ENCODE measurements at places on chromosomes 16 and 17.

DNA sequence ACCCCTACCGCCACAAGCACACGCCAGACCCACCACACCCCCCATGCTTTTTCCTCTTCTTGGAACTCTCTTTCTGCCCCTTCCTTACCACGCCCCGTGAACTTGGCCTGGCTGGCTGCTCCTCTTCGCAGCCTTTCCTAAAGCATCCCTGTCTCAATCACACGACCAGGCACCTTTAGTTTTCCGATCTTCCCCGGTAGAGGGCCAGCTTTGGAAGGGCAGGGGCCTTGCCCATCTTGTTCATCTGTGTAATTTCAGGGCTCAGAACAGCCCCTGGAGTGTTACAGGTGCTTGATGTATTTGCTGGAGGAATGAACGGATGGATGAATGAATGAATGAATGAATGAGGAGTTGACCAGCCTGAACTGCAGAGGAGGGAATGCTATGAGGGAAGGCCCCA lies 3.7 kb downstream of the SPPL2C start:
- DNase-seq = no peak

GRCh38 chr17:75737133-75737962 lies 16.1 kb downstream of the ITGB4 start:
- DNase-seq = no peak

DNA sequence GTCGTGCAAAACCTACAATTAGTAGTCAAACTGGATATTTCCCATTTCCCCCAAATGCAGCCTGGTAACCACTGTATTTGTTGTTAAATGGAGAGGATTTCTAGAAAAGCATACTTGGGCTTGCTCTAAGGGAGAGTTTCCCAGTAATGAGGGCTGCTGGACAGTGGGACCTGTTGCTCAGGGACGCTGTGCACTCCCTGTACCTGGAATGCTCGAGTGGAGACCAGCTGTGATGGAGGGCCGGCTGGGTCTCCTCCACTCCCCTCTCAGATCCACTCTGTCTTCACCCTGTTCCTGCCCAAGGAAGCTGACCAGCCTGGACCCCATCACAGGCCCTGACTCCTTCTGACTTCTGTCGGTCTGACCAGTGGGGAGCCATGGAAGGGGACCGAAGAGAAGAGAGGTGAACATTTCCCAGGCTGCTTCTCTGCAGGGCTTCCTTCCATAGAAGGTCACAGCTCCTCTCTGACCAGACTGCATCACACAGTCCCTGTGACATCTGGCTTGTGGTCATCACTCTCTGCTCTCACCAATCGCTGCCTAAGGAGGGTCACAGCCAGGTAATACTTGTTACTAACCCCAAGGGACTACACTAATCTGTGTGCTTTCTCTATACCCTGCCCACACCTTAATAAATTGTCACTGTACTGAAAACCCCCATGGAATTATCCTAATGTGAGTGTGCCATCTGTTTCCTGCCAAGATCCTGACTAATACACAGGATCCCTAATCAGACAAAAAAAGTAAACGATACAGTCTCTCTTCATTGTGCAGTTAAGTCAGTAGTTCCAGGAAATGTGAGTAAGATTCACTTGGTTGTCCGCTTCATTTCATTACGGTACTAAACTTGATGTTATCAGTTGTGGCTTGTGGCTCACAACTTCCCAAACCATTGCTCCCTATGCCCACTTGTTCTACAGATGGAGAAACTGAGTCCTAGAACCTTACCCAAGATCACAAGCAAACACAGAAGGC lies 102.4 kb downstream of the CCT6B start:
- DNase-seq = no peak

DNA sequence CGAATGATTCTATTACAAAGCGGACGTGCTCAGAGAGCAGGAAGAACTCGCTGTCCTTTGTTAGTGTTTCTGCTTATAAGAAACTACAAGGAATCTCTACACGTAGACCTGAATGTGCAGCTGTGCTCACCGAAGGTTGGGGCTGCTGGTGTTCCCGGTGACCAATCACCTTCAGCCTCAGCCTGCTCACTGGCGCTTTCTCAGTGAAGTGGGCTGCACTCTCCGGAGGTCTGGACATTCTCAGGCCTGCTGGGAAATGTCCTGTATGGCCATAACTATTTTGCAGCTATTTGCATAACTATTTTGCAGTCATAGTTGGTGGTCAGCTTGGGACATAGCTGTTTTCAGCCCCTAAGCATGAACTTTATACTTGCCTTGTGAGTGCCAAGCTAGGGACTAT lies 9.7 kb upstream of the CIAO3 start:
- no peak for DNase-seq

GRCh38 chr17:13509527-13509926 lies 92.2 kb downstream of the HS3ST3A1 start:
- DNase-seq = no peak

DNA sequence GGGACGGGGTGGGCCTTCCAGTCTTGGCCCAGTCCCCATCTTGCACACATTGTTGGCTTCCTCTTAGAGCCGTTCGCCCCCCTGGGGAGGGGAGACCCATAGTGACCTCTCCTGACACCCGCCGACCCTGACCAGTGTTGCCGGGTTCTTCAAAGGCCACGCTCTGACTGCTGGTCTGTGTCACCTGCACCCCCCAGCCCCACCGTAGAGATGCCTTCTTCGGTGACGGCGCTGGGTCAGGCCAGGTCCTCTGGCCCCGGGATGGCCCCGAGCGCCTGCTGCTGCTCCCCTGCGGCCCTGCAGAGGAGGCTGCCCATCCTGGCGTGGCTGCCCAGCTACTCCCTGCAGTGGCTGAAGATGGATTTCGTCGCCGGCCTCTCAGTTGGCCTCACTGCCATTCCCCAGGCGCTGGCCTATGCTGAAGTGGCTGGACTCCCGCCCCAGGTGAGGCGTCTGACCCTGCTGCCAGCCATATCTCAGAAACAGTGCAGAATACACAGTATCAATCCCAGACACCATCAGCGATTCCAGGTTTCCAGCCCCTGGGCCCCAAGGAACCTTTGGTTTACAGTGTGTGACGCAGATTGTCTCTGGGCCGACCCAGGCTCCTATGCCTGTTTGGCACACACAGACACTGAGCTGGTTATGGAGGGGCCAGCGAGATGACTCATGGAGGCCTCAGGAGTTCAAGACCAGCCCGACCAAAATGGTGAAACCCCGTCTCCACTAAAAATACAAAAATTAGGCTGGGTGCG lies 1.3 kb downstream of the SLC26A11 start:
- DNase-seq = no peak

DNA sequence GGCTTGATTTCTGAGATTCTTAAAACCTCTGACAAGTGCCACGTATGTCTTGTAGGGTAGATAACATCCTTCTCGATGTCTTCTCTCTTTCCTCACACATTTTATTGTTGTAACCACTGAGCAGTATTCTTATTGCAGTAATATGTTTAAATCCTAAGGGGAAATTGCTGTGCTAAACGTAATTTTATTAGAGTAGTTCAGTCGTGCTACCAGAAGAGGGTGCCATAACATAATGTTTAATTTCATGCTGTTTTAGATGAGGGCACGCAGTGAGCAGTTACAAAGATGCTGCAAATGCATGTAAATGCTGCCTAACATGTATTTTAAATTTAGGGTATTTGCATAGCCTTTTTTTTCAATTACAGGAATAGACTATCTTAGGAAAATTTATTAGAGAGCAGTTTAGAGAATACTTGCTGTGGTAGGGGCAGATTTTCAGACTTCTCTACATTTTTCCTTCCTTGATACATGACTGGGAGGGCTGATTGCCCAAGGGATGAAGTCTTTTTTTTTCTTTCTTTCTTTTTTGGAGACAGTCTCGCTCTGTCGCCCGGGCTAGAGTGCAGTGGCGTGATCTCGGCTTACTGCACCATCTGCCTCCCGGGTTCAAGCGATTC lies 51.7 kb downstream of the GAN start:
- DNase-seq = no peak

DNA sequence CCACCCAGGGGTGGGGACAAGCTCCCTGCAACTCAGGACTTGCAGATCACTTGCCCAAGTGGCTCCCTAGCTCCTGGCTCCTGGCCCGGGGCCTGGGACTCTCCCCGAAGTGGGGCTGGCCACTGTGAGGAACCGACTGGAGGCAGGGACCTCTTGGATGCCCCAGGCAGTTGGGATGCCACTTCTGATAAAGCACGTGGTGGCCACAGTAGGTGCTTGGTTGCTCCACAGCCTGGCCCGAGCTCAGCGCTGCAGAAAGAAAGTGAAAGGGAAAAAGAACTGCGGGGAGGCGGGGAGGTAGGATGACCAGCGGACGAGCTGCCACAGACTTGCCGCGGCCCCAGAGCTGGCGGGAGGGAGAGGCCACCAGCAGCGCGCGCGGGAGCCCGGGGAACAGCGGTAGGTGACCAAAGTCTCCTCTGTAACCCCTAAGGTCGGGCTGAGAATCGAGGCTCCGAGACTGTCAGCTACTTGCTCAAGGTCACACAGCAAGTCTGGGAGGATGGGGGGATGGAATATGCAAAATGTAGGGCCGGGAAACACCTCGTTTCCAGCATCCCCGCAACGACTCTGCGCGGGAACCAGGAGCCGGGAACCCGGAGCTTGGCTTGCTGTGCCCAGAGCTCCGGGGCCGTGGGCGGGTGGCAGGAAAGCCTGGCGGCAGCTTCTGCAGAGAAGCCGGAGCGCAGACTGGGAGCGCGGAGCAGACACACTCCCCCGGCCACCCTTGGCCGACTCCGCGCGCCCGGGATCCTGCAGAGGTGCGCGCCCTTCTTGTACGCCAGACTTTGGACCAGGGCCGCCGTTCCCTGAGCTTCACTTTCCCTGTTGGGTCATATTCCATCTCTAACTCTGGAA lies 1.9 kb downstream of the CIITA start:
- DNase-seq = no peak

- DNase-seq = no peak
These were observed 81.2 kb downstream of the C16orf95 start for GRCh38 chr16:87235810-87236515.

- DNase-seq = no peak
These were observed 35.5 kb upstream of the METTL16 start for GRCh38 chr17:2547176-2547575.

GRCh38 chr16:71410146-71410545 lies 31.7 kb downstream of the TLE7 start:
- no peak for DNase-seq

GRCh38 chr16:66344533-66345145 lies 21.9 kb upstream of the CDH5 start:
- DNase-seq = no peak

GRCh38 chr17:39178536-39178935 lies 12.6 kb upstream of the ARL5C start:
- DNase-seq = no peak

DNA sequence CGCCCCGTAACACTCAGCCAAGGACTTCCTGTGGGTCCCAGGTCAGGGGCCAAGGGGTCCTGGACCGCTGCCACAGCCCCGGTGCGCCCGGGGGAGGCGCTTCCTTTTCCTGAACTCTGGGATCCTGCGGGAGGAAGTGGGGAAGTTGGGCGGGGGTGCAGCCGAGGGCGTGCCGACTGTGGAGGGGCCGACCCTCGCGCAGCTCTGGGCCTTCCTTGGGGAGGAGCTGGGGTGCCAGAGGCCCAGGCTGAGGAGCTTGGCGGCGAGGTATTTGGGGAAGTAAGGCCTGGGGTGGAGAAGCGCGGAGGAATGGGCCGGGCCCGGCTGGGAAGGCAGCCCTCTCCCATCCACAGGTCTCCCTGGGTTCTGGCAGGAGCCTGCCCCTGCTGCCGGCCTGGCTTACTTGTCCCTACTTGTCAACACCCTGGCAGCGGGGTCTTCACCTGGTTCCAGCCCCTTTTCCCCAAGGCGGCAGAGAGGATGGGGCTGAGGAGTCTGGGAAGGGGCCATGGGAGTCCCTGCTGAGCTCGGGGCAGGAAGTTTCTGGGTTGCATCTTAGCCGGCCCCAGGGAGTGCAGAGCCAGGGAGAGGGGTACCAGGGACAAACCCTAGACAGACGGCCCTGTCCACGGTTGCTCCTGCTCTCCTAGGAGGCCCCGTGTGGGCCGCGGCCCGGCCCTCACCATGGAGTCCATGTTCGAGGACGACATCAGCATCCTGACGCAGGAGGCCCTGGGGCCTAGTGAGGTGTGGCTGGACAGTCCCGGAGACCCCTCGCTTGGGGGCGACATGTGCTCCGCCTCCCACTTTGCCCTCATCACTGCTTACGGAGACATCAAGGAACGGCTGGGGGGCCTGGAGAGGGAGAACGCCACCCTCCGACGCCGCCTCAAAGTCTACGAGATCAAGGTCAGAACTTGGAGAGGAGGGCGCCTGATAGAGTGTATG lies 1.7 kb downstream of the TBKBP1 start:
- no peak for DNase-seq

- DNase-seq = no peak
These were observed 21.9 kb upstream of the RAI1 start for GRCh38 chr17:17659340-17659739.

GRCh38 chr17:75724016-75725003 lies 3.1 kb downstream of the ITGB4 start:
- DNase-seq = no peak

GRCh38 chr17:70675070-70675590 lies 505.8 kb downstream of the KCNJ2 start:
- no peak for DNase-seq

GRCh38 chr17:75759457-75759856 lies 5.5 kb downstream of the GALK1 start:
- no peak for DNase-seq

DNA sequence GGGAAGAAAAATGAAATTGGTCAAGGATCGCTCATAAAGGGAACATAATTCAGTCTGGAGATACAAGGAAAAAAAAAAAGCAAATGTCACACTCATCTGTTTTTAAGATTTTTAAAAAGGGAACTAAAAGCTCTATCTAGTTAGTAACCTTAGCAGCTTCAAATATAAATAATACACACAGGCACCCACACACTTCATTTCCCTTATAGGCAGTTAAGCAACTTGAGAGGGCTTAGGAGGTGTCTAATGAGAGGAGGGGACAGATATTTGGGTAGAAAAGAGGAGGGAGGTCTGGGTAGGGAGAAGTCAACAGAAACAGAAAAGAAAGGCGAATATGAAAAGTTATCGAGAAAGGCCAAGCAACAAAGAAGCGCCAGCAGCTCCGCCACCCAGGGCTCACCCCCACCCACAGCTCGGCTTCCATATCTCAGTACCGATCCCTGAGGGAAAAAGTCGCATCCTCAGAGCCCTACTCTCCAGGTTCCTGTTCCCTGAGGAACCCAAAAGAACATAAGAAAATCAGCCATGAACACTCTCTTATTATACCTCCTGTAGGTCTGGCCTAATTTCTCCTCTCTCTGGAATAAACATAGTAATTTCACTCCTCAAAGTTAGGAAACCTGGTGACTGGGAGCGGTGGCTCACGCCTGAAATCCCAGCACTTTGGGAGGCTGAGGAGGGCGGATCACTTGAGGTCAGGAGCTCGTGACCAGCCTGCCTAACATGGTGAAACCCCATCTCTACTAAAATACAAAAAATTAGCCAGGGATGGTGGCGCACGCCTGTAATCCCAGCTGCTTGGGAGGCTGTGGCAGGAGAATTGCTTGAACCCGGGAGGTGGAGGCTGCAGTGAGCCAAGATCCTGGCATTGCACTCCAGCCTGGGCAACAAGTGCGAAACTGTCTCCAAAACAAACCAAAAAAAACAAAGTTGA lies 69.6 kb upstream of the RCVRN start:
- DNase-seq = no peak

All from coronary artery (tissue), 2 donors.